ENCODE measurements at places on chromosomes 12 and 14.

DNA sequence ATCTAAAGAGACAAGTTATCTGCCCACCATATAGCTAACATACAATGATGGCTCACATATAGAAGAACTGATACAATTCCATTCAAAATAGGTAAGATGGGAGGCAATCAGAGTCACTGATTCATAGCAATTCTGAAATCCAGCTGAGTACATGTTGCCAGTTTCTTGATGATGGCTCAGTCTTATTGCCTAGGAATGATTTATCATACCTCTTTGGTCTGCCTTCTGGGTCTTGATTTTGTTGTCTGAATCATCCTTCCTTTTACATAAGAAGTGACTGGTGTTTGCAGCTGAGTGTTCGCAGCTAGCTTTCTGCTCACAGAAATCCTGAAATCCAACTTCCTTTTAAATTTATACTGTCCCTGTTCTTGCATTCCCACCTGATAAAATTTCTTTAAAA, 463.2 kb upstream of the MGAT4C start:
- no peak for DNase-seq

GRCh38 chr12:113066813-113067400, 10.4 kb downstream of the DTX1 start:
- DNase-seq: no peak

DNA sequence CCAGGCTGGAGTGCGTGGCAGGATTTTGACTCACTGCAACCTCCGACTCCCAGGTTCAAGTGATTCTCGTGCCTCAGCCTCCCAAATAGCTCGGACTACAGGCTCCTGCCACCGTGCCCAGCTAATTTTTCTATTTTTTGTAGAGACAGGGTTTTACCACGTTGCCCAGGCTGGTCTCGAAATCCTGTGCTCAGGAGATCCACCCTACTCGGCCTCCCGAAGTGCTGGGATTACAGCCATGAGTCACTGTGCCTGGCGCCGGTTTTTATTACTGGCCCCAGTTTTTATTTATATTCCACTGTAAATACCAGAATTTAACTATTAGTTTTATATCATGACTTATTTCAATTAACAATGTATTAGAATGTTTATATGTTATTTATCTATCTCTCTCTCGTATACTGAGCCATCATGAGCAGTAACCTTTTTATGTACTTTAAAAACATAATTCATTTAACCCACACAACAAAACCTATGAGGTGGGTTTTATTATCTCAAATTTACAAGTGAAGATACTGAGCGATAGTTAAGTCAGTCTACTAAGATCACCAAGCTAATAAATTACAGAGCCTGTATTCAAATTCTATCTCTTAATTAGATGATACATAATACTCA, 47.8 kb downstream of the HECTD1 start:
- no peak for DNase-seq

DNA sequence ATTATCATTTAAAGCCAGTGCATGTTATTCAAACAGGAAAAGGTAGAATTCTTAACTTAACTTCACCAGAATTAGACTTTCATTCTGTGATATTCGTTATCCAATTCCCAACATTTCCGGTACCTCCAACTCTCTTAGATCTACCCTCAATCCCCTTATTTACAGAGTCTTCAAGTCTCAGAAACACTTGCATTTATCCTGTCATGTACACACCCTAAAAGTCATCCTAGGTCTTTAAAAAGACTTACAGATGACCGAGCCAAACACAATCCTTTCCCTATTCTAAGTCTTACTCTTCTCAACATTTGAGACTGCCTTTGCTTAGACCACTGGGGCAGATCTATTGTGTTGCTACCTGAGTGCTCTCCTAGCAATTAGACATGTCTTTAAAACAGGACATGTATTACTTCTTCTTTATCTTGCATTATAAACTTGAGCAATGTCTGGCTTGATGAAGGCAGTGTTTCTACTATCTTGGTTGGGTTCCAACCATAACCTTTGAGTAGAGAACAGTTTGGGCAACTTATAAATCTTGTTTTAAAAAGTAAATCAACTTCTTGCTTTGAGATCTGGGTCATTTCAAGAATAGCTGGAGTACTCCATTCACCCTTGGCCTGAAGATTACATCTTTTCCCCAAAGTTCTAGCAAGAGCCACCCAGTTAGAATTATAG, 140.6 kb upstream of the PLEKHG7 start:
- no peak for DNase-seq

- no peak for DNase-seq
Observed at GRCh38 chr12:991350-992333, 619 bp downstream of the ERC1 start.

- no peak for DNase-seq
Observed at GRCh38 chr12:47356129-47356700, 276.5 kb upstream of the AMIGO2 start.

- no peak for DNase-seq
Observed at GRCh38 chr12:92140156-92140555, 5.5 kb downstream of the BTG1 start.

GRCh38 chr12:68871921-68872320, 61.0 kb downstream of the CPM start:
- DNase-seq: no peak

- no peak for DNase-seq
Observed at GRCh38 chr14:50619569-50620141, 48.5 kb downstream of the SAV1 start.

DNA sequence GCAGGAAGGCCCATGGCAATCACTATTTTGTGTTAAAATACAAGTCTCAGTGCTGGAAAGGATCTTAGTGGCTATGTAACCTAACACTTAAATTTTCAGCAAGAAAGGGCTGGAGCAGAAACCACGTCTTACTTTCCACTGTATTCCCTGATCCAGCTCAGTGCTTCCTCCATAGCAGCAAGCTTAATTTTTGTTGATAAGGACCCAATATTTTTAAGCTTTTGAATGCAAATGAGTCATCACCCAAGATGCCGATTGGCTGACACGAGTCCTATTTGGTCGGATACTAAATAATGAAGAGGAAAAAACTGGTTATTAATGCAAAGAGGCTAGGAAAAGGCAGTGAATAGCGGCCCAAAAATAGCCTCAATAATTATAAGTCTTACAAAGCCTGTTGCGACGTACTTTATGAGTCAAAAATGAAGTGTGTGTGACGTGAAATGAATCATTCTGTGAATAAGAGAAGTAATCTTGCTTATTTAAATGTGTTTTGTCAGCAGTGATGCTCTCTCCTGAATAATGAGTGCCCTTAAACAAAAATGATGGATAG, 46.9 kb upstream of the IGF1 start:
- no peak for DNase-seq

DNA sequence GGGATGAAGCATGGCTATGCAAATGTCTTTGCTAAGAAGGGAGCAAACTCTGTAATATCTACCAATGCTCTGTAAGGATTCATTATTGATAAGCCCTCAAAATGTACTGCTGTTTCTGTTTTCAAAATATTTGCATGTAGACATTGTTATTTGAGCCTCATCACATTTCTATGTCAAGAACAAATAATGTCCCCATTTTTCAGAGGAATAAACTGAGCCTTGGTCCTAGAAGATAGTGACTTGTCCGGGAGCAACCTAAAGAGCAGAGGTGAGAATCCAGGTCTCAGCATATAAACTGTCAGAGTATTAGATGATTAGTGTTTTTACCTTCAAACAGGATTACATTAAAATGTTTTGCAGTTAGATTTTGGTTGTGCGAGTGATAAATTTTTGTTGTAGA, 125.5 kb upstream of the SRRM4 start:
- DNase-seq: no peak

GRCh38 chr14:53881161-53881871, 75.3 kb downstream of the BMP4 start:
- DNase-seq: no peak

GRCh38 chr12:20395791-20396550, 27.6 kb downstream of the PDE3A start:
- no peak for DNase-seq

DNA sequence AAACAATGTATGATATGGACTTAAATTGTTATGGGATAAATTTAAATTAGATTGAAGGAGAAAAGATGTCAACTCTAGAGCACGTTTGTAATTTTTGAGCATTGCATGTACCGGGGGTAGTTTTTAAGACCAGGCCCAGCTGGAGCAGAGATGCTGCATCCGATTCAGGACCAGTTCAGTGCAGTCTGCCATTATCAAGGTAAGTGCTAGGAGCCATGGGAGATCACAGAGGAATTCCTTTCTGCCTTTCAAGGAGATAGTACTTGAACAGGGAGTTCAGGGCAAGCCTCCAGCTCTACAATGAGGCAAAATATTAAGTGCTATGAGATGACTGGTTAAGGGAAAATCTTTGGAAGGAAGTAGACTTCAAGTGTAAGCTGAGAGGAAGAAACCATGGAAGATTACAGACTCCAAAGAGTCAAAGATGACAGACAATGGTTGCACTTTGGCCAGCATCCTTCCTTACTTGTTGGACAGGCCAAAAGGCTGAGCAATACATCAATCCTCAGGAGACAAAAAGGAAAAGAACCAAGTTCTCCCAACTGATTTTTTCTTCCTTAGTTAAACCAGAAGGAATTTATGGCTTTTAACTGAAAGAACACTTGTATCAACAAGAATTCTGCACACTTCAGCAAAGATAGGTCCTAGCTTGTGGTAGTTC, 113.2 kb upstream of the HIF1A start:
- no peak for DNase-seq

- no peak for DNase-seq
Observed at GRCh38 chr12:109455706-109456105, 21.4 kb downstream of the KCTD10 start.
